ENCODE measurements at places on chromosomes 7 and 10.

DNA sequence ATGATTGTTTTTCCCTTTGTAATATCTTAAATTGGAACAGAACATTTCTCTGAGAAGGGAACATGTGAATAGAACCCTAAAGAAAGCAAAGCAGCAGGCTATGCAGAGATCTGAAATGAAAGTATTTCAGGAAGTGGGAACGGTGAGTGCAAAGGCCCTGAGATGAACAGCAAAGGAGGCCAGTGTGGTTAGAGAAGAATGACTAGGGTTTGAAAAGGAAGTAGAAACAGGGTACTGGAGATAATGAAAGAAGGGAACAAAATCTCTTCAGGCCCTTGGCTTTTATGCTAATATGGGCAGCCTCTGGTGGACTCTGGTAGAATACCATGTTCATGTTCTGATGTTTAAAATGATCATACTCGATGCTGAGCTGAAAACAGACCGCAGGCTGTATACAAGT, 22.2 kb downstream of the ARHGAP21 start:
- no peak for DNase-seq

- peak; percentile 83 for DNase-seq
Measured at GRCh38 chr7:100158229-100159098, at the start of gene TRAPPC14. TRAPPC14 (minus strand) TSS chr7:100158723; CDS start chr7:100158499, 224 bp downstream.

DNA sequence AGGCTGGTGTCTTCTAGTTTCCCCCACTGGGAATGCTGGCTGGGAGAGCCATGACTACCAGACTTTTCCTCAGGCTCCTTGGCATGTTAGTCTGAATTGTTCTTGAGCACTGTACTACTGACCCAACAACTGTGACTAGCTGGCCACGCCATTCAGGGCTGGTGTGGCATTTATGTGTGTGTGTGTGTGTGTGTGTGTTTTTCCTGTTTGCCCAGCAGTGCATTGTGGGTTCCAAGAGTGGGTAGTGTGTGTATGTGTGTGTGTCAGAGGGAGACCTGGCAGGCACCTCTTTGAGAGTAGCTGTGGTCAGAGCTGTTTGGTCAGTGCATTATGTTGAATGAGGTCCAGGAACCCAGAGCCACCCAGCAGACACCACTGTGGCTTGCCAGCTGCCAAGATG, 9.2 kb downstream of the PCBD1 start:
- DNase-seq, result no peak

GRCh38 chr10:76080991-76081390, 649.6 kb downstream of the LRMDA start:
- DNase-seq, result peak; percentile 31

DNA sequence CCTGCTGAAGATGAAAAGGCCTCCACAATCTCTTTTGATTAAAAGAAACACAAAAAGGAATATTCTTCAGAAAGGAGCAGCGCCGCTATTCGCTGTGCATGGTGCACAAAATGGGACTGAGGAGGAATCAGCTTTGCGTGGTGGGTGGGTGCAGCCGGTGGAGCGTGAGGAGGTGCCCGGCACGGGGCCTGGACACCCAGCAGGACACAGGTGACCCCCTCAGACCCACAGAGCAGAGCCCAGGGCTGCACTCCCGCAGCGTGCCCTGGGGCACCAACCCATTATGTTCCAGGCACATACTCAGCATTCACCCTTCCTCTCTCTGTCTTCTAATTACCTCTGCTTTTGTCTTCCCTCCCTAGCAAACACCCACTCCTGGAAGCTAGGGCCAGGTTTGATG, 238.0 kb upstream of the PPP2R2D start:
- DNase-seq, result no peak

DNA sequence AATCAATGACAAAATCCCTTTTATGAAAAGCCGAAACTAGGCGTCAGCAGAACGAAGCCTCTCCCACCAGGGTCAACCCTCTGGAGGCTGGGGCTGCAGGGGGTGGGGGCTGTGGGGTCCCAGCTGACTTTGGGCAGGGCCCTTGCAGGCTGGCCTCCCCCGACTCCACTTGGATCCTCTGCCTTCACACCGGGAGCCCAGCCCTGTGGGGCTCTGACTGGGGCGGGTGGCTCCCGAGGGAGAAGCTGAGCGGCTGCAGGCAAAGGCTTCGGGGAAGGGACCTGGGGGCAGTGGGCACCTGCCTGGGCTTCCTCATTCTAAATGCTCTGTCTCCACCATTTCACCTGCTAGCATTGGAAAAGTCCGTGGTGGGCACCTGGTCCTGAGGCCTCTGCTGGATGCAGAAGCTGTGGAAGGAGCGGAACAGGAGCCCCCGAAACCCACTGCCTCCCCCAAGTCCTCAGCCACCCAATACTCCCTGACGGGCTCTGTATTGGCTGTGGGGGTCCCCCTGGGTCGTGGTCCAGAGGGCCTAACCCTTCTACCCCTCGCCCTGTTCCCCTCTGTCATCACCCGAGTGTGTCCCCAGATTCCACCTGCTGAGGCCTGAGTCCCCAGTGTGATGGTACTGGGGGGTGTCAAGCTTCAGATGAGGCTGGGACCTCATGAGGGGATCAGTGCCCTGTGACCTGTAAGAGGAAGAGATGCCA, 108.6 kb downstream of the DNAJB6 start:
- DNase-seq, result no peak

DNA sequence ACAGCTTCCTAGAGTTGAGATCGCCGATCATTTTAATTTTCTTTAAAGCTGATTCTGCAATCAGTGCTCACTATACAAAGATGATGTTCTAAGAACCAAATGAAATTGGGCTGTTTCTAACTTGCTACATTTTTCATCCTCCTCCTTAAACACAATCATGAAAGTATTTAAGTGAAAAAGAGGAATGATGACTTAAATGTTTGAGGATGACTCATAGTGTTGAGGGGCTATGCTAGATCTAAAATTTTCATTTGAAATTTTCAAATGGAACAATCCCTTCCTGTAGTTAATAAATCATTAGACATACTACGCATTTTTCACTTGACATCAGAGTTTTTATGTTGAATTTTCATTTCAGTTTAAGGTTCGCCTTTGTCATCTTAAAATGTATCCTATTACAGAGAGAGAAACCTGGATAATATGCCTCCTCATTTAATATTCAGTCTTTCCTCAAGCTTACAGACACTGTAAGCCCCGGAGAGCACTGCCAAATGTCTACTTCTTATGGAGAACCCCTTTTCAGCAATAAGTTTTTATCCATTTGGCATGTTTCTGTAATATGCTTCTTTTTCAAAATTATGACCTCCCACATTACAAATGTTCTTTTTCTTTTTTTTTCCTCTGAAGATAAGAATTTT, 499.6 kb downstream of the MAGI2 start:
- DNase-seq, result peak; percentile 58

DNA sequence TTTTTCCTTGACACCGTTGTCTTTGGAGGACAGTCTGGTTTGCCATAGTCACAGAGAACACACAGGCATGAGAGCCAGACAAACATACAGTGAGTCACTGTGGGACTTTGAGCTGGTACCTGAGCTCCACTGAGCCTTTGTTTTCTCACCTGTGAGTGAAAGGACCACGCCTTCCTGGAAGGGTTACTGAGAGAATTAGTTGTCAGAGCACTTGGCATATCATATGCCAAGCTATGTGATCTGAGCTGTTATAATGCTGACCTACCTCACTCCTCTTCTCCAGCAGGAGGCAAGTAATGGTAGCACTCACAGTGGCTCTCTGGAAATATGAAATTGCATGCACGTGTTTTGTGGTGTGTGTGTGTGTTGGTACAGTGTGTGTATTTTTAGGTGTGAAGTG, 59.7 kb downstream of the CXCL12 start:
- DNase-seq, result no peak

DNA sequence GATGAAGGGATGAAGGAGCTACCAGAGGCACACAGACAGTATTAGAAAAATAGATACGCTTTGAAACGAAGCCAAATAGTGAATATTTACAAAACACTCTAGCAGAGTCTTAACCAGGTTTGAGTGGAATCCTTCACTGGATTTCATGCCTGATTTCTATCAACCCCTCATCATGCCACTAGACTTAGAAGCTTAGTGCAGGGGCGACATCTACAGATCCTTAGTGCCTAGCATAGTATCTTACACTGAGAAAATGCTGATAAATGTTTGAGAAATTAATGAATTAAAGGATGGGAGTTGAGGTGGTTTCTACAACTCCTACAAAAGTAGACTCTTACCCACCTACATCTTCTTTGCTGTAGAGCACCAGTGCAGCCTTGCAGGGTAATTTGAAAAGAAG, 54.7 kb upstream of the CCNJ start:
- DNase-seq, result no peak

- DNase-seq, result peak; percentile 81
Measured at GRCh38 chr10:85642421-85643170, 724.0 kb downstream of the GRID1 start.

- no peak for DNase-seq
Measured at GRCh38 chr10:95626500-95626899, 30.0 kb downstream of the ALDH18A1 start.

- DNase-seq, result peak; percentile 74
Measured at GRCh38 chr10:20299034-20299736, 483.0 kb downstream of the PLXDC2 start.

GRCh38 chr10:20682782-20683181, 214.3 kb downstream of the NEBL start:
- no peak for DNase-seq

GRCh38 chr7:134832367-134832766, 52.9 kb downstream of the CALD1 start:
- DNase-seq, result no peak

DNA sequence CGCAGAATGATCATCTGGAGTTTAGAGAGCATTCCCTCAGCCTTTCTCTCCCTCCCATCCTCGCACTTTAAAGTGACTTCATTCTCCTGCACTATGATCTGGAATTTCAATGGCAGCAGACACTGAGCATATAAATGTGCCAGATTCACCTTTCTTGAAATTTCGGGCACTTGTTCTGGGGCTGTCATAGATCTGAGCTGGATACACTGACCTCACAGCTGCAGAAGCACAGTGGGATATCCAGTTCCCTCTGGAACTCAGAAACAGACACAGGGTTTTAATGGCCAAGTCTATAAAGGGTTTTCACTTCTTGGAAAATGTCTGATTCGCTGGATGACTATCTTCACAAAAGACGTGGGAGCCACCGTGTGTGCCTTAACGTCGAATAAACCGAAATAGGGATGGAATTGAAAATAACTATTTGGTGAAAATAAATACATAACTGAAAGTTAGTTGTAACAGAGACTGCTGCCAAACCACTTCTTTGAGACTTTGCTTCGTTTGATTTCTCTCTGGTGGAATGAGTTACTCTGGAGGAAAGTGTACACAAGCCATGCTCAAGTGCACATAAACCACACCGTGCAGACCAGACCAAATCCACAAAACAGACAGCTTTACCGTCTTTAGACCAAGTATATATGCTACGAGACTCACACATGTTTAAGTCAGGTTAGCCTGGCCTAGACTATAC, 126.1 kb downstream of the SVIL start:
- DNase-seq, result no peak

DNA sequence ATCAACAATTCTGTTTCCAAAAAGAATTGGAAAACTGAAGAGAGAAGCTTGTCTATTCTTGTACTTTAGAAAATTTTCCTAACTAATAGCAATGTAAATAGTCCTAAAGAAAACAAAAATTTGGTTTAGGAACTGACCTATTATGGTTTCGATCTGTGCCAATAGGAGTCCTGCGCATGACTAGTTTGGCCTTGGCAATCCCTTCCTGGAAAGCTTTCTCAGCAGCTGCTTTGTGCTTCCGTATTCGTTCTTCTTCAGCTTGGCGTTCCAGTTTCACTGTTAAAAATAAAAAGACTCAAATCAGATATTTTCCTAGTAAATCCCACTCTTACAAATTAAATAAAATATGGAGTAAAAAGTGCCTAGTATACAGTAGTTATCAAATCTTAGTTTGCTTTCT, 36.6 kb downstream of the FZD9 start:
- DNase-seq, result no peak

- DNase-seq, result no peak
Measured at GRCh38 chr10:11746883-11747539, 4.8 kb downstream of the ECHDC3 start.

- no peak for DNase-seq
Measured at GRCh38 chr7:35019801-35020200, 17.5 kb downstream of the DPY19L1 start.

GRCh38 chr10:17606547-17607040, 10.6 kb downstream of the HACD1 start:
- DNase-seq, result no peak

GRCh38 chr10:70162892-70163201, 7.5 kb downstream of the SAR1A start:
- DNase-seq, result no peak

DNA sequence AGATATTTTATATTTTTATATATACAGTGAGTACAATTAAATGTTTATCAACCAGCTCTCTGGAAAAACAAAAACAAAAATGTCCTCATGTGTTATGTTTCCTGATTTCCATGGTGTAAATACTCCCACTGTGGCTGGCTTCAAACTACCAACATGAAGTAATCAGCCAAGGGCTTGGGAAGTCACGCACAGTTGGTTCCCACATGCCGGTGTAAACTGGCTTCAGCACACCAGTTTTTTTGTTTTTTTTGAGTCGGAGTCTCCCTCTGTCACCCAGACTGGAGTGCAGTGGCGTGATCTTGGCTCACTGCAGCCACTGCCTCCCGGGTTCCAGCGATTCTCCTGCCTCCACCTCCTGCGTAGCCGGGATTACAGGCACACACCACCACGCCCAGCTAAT, 11.8 kb downstream of the OSBPL3 start:
- no peak for DNase-seq

GRCh38 chr10:103649654-103650423, 156.3 kb downstream of the NEURL1 start:
- no peak for DNase-seq

DNA sequence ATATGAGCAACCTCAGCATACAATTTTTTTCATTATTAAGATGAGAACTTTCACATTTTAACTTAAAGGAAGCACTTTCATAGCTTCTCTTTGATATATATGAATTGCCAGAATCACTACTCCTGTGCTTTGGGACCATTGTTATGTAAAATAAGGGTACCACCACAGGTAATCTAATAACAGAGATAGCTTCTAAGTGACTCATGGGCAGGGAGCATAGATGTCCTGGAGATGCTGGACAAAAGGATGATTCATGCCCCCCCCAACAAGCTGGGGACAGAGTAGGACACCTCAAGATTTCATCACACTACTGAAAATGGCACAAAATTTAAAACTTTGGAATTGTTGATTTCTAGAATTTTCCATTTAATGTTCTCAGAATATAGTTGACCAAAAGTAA, 641.1 kb downstream of the PCDH15 start:
- DNase-seq, result no peak

DNA sequence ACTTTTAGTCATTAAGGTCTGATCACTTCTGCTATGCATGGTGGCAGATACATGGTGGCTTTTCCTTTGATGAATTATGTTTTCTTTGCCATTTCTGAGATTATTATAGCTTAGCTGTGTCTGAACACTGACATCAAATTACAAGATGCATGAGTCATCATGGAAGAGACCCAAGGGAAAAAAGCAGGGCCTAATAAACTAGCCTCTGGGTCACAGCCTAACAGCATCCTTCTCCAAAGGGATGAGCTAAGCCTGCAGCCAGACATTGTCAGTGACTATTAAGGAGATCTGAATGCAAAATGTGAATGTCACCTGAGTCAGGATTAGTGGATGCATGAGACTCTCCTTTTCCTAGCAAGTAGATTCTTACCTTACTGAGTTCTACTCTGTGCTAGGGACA, 19.1 kb upstream of the OGDHL start:
- no peak for DNase-seq
